ENCODE measurements at places on chromosomes 3 and 15.
A peak's percentile ranks its signal among the peaks of the same experiment; 100 is the strongest.

DNA sequence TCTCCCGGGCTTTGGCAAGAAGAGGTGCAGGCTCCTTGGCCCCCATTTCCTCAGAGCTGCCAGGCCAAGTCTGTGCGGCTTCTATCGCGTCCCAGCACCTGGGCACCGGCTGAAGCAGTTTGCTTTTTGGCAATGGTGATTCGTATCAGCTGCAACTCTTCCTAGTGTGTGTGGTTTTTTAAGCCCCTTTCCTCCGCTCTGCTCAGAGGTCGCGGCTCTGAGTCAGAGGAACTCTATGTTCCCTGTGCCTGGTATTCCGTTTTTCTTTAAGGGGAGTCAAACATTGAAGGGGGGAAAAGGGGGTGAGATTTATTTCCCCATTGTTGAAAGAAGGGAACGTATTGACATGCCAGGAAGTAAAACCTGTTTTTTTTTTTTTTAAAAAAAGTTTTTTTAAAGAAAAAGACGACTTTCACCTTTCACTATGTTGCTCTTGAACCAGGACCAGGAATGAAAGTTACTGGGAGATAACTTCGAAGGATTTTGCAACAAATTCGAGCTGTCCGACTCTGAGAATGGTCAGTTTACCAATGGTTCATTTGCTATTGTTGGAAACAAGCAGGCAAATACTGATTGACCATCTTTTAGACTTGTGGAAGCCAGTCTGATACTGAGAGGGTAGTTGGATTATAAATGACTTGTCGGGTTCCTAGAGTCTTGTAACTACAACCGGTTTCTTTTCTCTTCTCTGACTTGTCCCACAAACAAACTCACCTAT lies 1.1 kb downstream of the ARMC8 start:
- DNase-seq, result no peak

DNA sequence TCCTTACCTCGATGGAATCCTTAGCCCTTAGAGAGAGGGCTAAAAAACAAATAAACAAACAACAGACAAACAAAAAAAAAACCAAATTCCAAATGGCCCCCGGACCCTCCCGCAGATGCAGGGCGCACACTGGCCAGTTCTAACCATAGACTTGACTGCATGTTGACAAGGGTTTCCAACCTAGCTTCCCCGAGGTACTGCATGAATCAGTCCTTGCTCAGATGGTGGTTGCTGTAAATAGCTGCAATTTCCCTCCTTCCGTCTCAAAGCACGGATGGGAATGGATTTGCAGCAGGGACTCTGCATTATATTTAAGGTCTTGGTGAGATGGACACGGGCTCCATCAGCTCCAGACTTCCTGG lies 162.8 kb downstream of the CD47 start:
- peak; percentile 7 for DNase-seq

GRCh38 chr3:71380096-71380495 lies 203.4 kb downstream of the FOXP1 start:
- no peak for DNase-seq

DNA sequence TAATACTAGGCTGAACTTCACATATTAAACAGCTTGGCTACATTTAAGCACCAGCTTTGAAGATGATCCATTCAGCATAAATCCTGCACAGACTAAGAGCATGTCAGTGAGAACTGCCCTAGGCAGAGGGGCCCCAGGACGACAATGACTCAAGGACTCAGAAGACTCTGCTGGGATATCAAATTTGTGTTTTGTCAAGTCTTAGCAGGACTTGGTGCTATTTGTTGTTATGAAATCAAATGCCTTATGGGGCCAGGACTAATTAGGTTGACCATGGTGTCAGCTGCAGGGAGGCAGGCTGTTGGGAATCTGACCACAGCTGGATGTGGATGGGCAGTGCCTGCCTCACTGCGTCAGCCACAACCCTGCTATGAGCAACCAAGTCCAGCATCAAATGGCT lies 91.8 kb downstream of the RYR3 start:
- DNase-seq, result no peak

Data from NCI-H2081 treated with DMSO at 0.1 percent for 48 hours (cell line).